Left lung (tissue), 14 donors: ENCODE measurements at places on chromosomes 13 and 19.
A peak's percentile ranks its signal among the peaks of the same experiment; 100 is the strongest.

GRCh38 chr13:98365302-98365701, 188.2 kb upstream of the RNF113B start:
- no peak for DNase-seq
- no peaks in the 10 kb centered on the region for H3K4me1 ChIP-seq
- no peak overlapping the region for H3K27ac ChIP-seq
- no peaks in the 10 kb centered on the region for H3K27me3 ChIP-seq
- no peak overlapping the region for H3K4me3 ChIP-seq
- H3K36me3 ChIP-seq: peaks cover 5% of the 10 kb centered on the region

DNA sequence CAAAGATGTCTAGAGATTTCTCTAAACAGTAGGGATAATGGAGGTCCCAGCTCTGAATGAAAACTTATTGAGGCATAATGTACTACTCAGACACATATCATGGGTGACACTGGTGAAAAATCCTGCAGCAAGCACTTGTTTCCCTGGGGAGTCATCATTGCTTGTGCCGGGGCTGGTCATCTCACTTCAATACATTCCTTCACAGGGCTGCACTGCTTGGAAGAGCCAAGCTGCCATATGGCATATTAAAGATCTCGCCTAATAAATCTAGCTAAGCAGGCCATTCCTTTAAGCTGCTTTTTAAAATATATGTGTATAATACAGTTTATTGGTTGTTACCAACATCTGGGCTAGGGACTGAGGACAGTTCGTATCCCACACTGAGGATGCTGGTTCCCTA, 332.2 kb upstream of the GPC6 start:
- H3K36me3 ChIP-seq: no peaks in the 10 kb centered on the region
- no peaks in the 10 kb centered on the region for H3K4me1 ChIP-seq
- no peak for DNase-seq

GRCh38 chr13:32001154-32001768, 30.3 kb upstream of the FRY start:
- H3K27ac ChIP-seq: peak overlapping the region; percentile 35
- H3K27me3 ChIP-seq: no peaks in the 10 kb centered on the region

DNA sequence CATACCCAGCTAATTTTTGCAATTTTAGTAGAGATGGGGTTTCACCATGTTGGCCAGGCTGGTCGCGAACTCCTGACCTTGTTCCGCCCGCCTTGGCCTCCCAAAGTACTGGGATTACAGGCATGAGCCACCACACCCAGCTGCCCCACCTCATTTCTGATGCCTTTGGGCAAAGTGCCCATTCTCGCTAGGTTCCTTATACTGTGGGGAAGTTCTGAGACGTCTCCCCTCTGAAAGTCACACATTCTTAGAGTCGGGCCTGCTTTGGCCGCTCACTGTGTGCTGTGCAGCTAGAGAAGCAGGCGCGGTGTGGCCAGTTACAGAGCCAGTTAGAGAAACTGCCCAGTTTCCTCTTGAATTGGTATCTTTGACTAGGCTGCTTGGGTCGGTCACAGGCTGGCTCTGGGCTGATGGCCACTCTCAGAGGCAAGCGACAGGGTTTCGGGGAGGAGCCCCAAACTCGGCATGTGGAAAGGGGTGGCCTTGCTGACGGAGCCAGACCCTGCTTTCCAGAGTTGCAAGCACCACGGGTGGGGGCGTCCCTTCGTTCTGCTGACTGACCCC, 18.0 kb downstream of the PRAM1 start:
- peaks cover 2% of the 10 kb centered on the region for H3K36me3 ChIP-seq
- H3K4me1 ChIP-seq: peaks cover 90% of the 10 kb centered on the region
- peak overlapping the region; percentile 95 for H3K27ac ChIP-seq
- H3K27me3 ChIP-seq: no peaks in the 10 kb centered on the region
- peak; percentile 81 for DNase-seq

- H3K4me1 ChIP-seq: no peaks in the 10 kb centered on the region
- no peak for DNase-seq
- H3K27me3 ChIP-seq: no peaks in the 10 kb centered on the region
- no peak overlapping the region for H3K27ac ChIP-seq
- H3K36me3 ChIP-seq: no peaks in the 10 kb centered on the region
Observed at GRCh38 chr13:96796091-96796633, 198.1 kb downstream of the OXGR1 start.

GRCh38 chr13:20567881-20568528, 1.0 kb downstream of the IFT88 start:
- no peak for DNase-seq
- peak overlapping the region; percentile 91 for H3K27ac ChIP-seq
- H3K36me3 ChIP-seq: no peaks in the 10 kb centered on the region
- no peaks in the 10 kb centered on the region for H3K27me3 ChIP-seq
- peak overlapping the region; percentile 68 for H3K4me3 ChIP-seq
- peaks cover 4% of the 10 kb centered on the region for H3K4me1 ChIP-seq

GRCh38 chr13:29571876-29572570, 23.5 kb downstream of the SLC7A1 start:
- no peaks in the 10 kb centered on the region for H3K4me1 ChIP-seq
- H3K27me3 ChIP-seq: no peaks in the 10 kb centered on the region
- H3K36me3 ChIP-seq: no peaks in the 10 kb centered on the region
- H3K4me3 ChIP-seq: no peak overlapping the region
- no peak for DNase-seq
- H3K27ac ChIP-seq: no peak overlapping the region

GRCh38 chr19:46648060-46648960, 12.3 kb upstream of the GNG8 start:
- no peak for DNase-seq
- no peaks in the 10 kb centered on the region for H3K36me3 ChIP-seq
- peaks cover 92% of the 10 kb centered on the region for H3K27me3 ChIP-seq
- H3K4me3 ChIP-seq: no peak overlapping the region
- peaks cover 5% of the 10 kb centered on the region for H3K4me1 ChIP-seq

- H3K27me3 ChIP-seq: no peaks in the 10 kb centered on the region
- H3K36me3 ChIP-seq: peaks cover 100% of the 10 kb centered on the region
- no peak for DNase-seq
- H3K4me3 ChIP-seq: no peak overlapping the region
- H3K4me1 ChIP-seq: no peaks in the 10 kb centered on the region
- no peak overlapping the region for H3K27ac ChIP-seq
Observed at GRCh38 chr19:19280561-19280960, 7.5 kb upstream of the TM6SF2 start.

GRCh38 chr13:66994517-66995202, 235.5 kb downstream of the PCDH9 start:
- no peak overlapping the region for H3K27ac ChIP-seq
- H3K4me3 ChIP-seq: no peak overlapping the region
- H3K36me3 ChIP-seq: no peaks in the 10 kb centered on the region
- no peaks in the 10 kb centered on the region for H3K4me1 ChIP-seq
- no peak for DNase-seq

GRCh38 chr13:30742901-30743300, 7.6 kb downstream of the ALOX5AP start:
- no peaks in the 10 kb centered on the region for H3K36me3 ChIP-seq
- DNase-seq: no peak
- peaks cover 96% of the 10 kb centered on the region for H3K4me1 ChIP-seq
- no peaks in the 10 kb centered on the region for H3K27me3 ChIP-seq
- peak overlapping the region; percentile 83 for H3K27ac ChIP-seq

GRCh38 chr13:35512271-35512920, 35.9 kb upstream of the MAB21L1 start:
- no peaks in the 10 kb centered on the region for H3K36me3 ChIP-seq
- no peak overlapping the region for H3K27ac ChIP-seq
- no peaks in the 10 kb centered on the region for H3K27me3 ChIP-seq

DNA sequence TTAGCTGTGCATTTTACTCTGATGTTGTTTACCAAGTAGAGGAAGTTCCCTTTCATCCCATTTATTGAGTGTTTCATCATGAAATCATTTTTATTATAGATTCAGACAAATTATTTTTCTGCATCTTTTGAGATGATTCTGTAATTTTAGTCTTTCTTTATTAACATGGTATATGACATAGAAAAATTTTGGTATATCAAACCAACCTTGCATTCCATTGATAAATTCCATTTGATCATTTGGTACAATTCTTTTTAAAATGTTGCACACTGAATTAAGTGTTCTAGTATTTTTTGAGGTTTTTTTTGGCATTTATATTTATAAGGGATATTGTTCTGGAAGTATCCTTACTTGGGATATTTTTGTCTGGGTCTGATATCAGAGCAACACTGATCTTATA, 308.4 kb downstream of the DLEU7 start:
- no peak overlapping the region for H3K27ac ChIP-seq
- no peaks in the 10 kb centered on the region for H3K36me3 ChIP-seq
- no peak for DNase-seq
- H3K4me3 ChIP-seq: no peak overlapping the region
- H3K4me1 ChIP-seq: peaks cover 7% of the 10 kb centered on the region

DNA sequence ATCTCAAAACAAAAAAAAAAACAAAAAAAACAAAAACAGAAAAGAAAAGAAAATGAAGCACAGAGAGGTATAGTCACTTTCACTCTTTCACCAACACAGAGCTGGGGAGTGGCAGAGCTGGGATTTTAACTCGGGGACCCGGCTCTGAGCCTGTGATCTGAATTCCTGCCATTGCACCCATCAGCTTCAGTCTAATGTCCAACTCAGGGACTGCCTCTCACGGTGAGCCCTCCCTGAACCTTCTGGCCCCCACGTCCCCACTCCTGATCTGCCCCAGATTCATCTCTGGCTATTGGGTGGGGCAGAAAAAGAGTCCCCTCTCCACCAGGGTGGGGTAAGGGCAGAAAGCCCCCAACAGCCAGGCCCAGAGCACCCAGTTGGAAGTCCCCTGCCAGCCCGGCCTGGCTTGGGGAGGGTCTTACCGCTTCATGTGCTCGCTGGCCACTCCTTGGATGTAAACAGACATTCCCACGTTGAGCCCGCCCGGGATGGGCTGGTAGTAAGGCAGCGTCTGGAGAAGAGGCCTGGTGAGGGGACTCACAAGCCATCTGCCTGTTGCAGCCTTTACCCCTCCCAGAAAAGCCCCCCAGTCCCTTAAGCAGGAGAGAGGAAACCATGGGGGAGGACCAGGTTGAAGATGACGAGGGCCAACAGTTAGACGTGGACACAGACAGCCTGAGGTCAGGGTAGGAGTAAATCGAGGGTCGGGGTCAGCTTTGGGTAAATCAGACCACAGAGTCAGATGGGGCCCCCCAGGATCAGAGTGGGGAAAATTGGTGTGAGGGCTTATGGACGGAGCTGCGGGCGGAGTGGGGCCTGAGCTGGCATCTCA, 520 bp downstream of the LGALS4 start:
- H3K27ac ChIP-seq: no peak overlapping the region
- H3K4me3 ChIP-seq: no peak overlapping the region
- no peaks in the 10 kb centered on the region for H3K36me3 ChIP-seq
- no peaks in the 10 kb centered on the region for H3K4me1 ChIP-seq
- no peaks in the 10 kb centered on the region for H3K27me3 ChIP-seq

GRCh38 chr19:49749771-49750170, 13.3 kb downstream of the TSKS start:
- H3K27ac ChIP-seq: no peak overlapping the region
- H3K27me3 ChIP-seq: no peaks in the 10 kb centered on the region
- no peaks in the 10 kb centered on the region for H3K4me1 ChIP-seq
- H3K36me3 ChIP-seq: no peaks in the 10 kb centered on the region

- H3K4me3 ChIP-seq: no peak overlapping the region
- no peak overlapping the region for H3K27ac ChIP-seq
Observed at GRCh38 chr13:26198116-26198515, 24.0 kb downstream of the RNF6 start.

GRCh38 chr19:41588497-41589209, 12.7 kb downstream of the CEACAM21 start:
- H3K4me1 ChIP-seq: no peaks in the 10 kb centered on the region
- H3K36me3 ChIP-seq: peaks cover 38% of the 10 kb centered on the region
- no peak overlapping the region for H3K4me3 ChIP-seq
- no peak for DNase-seq
- H3K27ac ChIP-seq: no peak overlapping the region
- H3K27me3 ChIP-seq: peaks cover 24% of the 10 kb centered on the region

DNA sequence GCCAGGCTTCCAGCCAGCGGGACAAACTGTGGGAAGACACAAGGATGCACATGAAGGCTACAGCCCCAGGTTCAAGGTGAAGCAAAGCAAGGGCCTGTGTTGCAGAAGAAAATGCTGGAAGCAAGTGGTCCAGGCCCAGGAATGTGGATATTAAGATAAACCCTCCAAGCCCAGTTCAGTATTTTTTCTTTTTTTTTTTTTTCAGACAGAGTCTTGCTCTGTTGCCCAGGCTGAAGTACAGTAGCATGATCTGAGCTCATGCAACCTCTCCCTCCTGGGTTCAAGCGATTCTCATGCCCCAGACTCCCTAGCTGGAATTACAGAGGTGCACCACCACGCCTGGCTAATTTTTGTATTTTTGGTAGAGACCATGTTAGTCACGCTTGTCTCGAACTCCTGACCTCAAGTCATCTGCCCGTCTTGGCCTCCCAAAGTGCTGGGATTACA, 4.4 kb downstream of the PRDX2 start:
- H3K27me3 ChIP-seq: no peaks in the 10 kb centered on the region
- DNase-seq: no peak

GRCh38 chr13:99734013-99734693, 232.9 kb downstream of the TM9SF2 start:
- H3K4me3 ChIP-seq: no peak overlapping the region
- no peak overlapping the region for H3K27ac ChIP-seq
- no peaks in the 10 kb centered on the region for H3K27me3 ChIP-seq

GRCh38 chr13:87942205-87942604, 271.0 kb downstream of the SLITRK5 start:
- no peak for DNase-seq
- no peaks in the 10 kb centered on the region for H3K36me3 ChIP-seq
- H3K27me3 ChIP-seq: no peaks in the 10 kb centered on the region
- no peaks in the 10 kb centered on the region for H3K4me1 ChIP-seq
- H3K27ac ChIP-seq: no peak overlapping the region

DNA sequence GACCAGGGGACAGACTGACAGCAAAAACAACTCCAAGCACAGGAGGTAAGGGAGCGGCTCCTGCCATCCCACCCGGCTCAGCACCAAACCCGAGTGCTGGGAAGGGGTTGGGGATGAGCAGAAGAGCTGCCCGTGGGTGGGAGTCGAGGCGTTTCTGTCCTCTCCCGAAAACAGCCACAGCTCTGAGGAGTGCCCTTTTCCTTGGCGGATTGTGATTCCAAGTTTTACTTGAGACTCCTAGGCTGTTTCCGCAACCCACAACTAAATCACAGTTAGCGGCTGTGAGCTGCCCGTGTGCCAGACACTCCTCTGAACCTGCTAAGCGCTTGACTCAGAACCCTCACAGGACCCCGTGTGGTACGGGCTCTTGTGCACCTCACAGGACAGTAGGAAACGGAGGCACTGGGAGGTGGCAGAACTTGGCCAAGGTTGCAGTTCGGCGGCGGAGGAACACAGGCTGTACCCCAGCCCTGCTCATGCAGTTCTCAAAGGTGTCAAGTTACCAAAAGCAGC, 21.4 kb downstream of the CFAP97D2 start:
- H3K36me3 ChIP-seq: no peaks in the 10 kb centered on the region
- no peak for DNase-seq
- no peaks in the 10 kb centered on the region for H3K4me1 ChIP-seq
- no peaks in the 10 kb centered on the region for H3K27me3 ChIP-seq
- no peak overlapping the region for H3K4me3 ChIP-seq
- H3K27ac ChIP-seq: no peak overlapping the region
